KG1 (cell line): ENCODE measurements at places on chromosomes 12 and 14.

DNA sequence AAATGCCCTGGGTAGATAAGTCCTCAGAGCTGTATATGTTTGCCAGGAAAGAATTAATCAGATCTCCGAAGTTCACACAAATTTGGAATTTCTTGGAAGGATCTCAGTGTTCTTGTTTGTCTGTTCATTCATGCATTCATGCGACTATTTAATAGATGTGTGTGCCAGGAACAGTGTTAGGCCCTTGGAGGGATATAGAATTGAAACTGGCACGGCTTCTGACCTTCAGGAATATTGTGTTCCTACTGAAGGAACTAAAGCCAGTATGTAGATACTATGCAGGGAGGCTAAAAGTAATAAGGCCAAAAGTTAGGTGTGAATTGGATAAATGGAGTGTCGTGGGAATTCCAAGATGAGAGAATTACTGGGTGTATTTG is 166.0 kb upstream of the NOS1 start:
- DNase-seq: no peak

DNA sequence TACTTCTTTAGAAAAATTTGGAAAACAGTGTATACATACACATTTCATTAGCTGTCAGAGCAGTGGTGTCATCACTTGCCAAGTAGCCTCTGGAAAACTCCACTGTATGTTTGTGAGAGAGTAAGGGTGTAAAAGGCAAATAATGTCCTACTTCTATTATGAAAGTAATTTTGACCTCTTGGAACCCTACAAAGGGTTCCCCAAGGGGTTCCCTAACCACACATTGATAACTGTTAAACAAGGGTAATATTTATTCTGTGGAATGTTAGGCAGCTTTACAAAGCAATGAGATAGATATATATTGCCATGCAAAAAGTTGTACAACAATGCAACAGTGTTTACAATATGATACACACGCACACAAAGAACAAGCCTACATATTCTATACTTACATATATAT is 18.6 kb upstream of the DHRS2 start:
- no peak for DNase-seq

DNA sequence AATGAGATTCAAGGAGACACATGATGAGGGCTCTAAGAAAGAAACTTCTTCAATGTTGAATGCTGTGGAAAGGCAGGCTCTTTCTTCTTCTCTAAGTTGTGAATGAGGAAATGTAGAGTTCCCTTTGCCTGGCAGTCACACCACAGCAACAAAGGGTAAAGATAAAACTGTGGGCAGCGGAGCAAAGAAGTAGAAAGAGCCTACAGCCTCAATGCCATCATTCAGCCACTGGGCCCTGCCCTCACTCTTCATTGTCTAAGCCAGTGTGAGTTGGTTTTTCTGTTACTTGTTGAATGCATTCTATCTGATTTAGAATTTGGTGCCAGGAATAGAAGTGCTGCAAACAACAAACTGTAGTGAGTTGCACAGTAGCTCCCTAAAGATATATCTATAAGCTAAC is 12.2 kb downstream of the SDR9C7 start:
- DNase-seq: no peak

DNA sequence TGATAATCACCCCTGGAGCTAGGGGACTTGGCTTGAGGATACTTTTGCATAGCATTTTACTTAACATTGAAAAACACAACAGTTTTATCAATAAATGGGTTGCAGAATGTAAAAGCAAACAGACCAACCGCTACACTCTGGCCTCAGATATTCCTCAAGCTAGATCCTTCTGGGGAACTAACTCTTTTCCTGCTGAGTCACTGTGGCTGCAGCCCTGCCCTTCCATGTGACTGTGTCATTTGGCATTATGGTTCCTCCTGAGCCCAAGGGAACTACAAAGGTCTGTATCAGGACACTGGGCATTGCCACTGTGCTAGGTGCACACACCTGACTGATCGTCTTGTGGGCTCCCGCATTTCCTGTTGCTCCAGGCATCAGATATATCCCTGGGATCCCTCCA is 56.6 kb downstream of the TTC9 start:
- no peak for DNase-seq

- no peak for DNase-seq
Measured at GRCh38 chr12:69985656-69986055, 160.6 kb downstream of the MYRFL start.

DNA sequence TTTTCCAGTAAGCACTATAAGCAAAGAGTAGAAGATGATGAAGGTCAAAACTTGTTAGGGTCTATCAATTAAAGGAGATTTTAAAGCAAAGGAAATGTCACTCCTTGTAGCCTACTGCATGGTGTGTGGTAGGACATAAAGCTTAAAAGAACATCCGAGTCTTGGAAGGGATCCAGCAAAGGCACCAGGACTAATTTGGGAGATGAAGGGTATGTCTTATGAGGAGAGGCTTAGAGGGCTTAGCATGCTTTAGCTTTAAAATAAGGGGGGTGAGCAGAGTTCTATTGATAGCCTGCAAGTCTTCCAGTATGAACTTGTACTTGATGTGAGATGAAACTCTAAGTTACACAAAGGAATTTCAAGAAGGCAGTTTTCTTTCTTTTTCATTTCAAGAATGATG is 11.8 kb upstream of the MYBPC1 start:
- DNase-seq: no peak

DNA sequence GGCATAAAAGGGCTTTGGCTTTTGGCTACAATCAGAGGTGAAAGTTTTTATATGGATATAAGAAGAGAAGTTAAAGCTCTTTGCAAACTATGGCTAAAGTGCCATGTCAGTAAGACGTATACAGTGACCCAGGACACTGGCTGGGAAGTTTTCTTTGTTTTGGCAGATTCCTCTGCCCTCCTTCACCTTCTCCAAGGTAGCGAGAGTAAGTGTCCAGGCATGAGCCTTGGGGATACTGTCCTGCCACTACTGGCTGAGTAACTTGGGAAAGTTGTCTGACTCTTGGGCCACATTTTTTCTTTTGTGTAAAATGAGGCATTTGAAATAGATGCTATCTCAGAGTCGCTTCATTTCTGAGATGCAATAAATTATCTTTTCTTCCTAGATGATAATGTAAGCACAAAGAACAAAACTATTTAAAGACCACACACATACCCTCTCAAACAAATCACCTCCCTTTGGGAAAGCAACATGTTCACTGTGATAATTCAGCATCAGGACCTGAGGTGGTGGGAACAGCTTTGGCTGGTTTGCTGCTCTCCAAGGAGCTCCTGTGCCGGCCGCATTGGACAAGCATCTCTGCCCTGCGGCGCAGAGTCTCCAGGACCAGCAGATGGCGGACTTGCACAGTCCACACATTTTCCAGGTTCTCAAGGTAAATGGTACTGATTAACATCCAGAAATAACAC is 106.3 kb downstream of the PTCSC3 start:
- DNase-seq: peak; percentile 38

GRCh38 chr12:124536641-124537040 is 30.8 kb downstream of the NCOR2 start:
- no peak for DNase-seq

DNA sequence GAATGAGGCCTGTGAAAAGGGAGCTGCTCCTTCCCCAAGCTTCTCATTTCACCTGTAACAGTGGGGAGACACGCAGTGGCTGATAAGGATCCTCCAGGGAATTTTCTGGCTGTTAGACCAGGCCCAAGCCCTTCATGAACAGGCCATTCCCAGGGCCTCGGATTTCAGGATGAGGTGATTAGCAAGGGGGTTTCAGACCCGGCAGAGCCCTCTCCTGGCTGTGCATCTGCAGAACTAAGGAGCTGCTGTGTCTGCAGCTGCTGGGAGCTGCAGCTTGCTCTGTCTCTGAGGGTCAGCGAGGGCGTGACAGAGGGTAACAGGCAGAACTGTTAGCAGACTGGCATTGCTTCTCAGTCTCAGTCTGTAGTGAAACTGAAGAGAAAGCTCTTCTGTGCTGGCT is 110.4 kb downstream of the KCNA5 start:
- DNase-seq: no peak

- no peak for DNase-seq
Measured at GRCh38 chr14:66056926-66057552, 429.1 kb upstream of the CCDC196 start.

DNA sequence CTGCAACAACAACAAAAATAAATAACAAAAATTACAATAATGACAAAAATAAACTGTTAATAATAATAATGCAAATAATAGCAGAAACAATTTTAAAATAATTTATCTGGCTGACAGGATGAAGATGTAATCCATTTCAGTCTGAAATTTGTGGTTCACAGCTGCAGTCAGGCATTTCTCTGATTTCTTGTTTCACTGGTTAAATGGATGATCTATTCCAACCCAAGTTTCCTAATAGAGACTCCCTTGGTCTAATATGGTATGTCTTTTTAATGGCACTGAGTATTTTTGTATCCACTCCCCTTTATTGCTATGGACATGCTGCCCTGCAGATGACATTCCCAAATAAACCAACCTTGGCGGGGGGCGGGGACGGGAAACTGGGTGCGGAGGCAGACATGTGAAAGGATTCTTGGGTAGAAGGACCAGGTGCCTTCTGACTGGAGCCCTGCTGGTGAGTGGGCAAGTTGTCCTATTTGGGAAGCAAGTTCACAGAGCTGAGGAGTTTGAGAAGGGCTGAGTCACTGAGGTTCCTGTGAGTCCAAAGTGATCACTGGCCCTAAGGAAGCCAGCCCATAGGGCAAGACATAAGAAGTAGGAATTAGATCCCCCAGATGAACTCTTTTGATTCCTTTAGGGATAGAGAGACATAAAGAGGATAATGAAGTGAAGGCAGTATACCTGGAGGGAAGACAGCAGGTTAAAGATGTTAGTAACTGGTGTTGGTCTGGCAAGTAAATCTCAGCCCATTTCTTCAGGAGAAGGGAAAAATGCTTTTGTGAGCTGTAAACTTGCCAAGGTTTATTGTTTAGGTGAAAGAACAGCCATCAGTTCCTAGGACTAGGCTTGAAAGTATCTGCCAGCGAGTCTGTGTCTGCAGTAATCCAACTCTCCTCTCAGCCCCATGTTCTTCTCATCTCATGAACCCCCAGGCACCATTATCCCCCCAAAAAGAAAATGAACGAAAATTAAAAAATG is 14.5 kb downstream of the FOXG1 start:
- no peak for DNase-seq

- DNase-seq: no peak
Measured at GRCh38 chr12:513446-513845, 53.7 kb downstream of the B4GALNT3 start.

DNA sequence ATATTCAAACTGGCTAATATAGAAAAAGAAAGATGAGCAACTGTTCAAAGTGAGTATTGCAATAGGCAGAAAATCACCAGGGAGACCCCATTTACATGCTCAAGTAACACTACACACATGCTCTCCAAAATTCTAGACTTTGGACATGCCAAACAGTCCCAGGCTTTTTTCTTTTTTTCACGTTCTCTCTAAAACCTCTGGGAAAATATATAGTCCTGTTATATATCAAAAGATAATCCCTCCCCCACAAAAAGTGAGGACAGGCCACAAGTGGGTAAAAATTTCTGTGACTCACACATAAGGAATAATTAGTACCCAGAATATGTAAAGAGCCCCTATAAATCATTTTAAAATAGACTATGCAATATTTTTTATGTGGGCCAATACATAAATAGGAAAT is 55.2 kb downstream of the EFCAB11 start:
- no peak for DNase-seq

GRCh38 chr14:20302042-20302755 is 3.6 kb downstream of the TTC5 start:
- DNase-seq: no peak

GRCh38 chr12:121232163-121232562 is 22.2 kb downstream of the P2RX4 start:
- DNase-seq: no peak

- no peak for DNase-seq
Measured at GRCh38 chr14:101178184-101179072, 274.9 kb upstream of the RTL1 start.

DNA sequence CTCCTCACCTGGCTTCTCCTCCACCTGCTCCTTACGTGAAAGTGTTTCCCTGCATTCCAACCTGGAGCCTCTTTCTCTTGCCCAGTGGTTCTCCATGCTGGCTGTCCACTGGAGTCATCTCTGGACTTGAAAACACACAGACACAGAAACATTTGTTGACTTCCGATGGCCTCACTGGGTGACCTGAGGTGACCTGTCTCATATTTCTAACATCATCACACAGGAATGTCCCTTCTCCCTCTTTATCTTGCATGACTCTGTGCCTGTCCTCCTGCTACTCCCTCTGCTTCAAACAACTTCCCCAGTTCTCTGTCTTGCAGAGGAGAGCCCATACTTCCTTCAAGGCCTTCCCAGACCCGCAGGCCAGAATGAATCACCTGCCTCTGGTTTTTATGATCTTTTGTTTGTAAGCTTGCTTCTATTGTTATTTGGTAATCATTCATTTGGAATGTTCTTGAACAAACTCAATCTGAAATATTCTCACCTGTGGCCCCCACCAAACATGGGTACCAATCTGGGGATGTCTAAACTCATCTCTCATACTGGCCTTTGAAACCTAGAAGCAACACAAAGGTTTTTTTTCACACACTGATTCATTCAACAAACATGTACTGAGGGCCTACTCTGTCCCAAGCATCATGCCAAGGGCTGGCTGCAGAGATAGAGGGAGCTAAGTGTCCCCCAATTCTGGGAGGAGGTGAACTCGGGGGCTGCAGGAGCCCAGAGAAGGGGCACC is 9.7 kb upstream of the RIN3 start:
- no peak for DNase-seq

GRCh38 chr14:100747736-100748135 is 21.0 kb downstream of the DLK1 start:
- no peak for DNase-seq

DNA sequence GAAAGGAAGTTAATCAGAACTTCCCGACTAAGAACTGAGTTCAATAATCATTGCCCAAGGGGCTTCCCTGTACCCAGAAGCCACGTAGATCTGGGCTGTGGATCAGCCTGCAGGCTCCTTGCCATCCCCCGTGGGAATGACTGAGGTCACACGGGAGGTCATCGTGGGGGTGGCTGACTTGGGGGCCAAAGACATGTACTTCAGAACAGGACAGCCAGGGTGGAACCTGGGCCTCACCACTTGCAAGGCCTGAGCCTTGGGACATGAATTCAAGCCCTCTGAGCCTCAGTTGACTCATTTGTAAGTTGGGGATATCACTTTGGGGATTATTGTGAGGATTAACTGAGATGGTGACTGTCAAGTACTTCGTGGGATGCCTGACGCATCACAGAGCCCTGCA is 221.0 kb downstream of the SLC41A2 start:
- no peak for DNase-seq

DNA sequence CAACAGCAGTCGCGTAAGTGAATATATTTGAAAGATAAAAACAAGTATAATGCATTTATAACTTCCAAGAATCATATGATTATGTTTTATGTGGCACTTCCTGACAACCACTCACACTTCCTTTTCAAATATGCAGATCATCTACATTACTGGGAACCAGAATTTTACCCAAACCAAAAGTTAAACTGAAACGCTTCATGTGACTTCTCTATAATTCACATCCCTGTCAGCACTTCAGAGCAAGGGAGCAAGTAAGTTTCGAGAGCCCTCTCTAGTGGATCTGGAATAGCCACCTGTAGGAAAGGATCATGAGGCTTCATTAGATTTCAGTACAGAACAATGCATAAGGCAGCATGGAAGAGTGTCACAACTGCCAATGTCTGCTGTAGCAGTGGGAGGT is 13.7 kb upstream of the ALX1 start:
- DNase-seq: no peak

GRCh38 chr14:100885196-100885595 is 18.3 kb downstream of the RTL1 start:
- DNase-seq: no peak

GRCh38 chr12:75477137-75477536 is 3.4 kb upstream of the GLIPR1 start:
- no peak for DNase-seq
